ENCODE measurements at places on chromosomes 3 and 15.

DNA sequence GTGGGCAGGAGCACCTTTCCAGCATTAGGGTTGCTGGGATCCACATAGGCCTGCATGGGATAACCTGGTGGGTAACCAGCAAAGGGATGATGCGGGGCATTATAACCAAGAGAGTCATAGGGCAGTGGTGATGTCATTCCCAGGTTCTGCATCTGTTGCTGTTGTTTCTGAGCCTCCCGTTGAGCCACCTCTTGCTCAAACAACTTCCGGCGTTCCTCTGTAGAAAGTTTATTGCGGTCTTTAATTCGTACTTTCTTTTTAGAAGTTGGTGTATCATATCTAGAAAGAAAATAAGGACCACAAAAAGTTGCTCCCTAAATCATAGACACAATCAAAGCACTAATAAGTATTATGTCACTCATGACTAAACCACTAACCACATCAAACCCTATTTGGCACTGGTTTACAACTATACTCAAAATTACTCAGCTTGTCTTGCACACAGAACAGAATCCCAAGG, 77.8 kb downstream of the NBEAL2 start:
- no peak for DNase-seq

DNA sequence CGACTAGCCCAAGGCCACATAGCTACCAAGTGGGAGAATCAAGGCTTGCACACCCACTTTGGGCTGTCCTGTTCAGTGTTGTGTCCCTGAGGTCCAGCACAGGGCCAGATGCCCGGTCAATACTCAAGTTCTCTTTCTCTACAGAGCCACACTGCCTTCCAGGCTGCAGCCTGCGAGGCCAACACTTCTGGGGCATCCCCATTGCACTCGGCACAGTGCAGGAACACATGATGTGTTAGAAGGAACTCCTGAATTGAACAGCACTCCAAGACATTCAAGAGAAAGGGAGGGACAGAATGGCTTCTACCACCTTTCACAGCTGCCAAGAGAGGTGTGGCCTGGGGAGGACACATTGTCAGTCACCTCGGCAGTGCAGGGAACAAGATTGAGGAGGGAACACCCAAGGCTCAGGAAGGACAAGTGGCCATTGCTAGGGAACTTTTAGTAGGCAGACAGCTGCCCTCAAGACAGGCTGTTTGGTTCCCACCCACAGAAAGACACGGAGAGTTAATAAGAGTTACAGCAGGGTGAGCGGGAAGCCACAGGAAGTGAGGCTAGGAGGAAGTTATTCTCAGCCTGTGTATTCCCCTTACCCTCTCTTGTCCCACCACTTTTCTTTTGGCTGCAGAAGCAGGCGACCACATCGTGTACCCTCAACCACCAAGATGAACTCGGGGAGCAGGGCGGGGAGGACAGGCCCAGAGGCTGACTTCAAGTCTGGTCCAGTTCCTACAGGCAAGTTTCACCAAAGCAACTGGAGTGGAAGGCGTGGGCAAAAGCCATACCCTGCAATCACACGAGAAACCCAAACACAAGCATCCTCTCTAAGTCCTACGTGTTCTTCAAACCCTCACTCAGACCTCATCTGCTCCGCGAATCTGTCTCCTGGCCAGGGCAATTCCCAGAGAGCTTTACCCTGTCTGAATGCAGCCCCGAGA, 69.4 kb downstream of the SRGAP3 start:
- no peak for DNase-seq

GRCh38 chr3:159831466-159831865, 157.2 kb upstream of the IL12A start:
- no peak for DNase-seq

GRCh38 chr15:88664151-88664778, 25.4 kb downstream of the ISG20 start:
- DNase-seq: no peak

GRCh38 chr3:139108253-139108969, 63.7 kb upstream of the PRR23C start:
- no peak for DNase-seq

- DNase-seq: no peak
Observed at GRCh38 chr3:182252802-182253201, 540.5 kb upstream of the ATP11B start.

DNA sequence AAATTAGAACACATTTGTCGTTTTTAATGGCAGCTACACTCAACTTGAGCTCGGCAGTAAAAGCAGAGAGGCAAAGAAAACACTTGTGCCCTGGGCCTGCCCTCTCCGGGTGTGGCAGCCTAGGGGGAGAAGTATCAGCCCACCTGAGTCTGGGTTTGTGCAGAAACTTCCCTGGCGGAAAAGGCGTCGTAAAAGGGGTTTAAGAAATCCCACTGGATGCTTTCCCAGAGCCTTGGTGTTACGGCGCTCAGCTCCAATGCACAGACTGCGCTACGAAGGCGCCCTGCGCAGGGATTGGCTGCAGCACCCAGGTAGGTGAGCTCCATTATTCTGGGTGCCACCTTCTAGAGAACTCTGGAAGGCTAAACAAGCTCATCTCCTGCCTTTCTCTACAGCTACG, 461.5 kb upstream of the NR2F2 start:
- DNase-seq: no peak

DNA sequence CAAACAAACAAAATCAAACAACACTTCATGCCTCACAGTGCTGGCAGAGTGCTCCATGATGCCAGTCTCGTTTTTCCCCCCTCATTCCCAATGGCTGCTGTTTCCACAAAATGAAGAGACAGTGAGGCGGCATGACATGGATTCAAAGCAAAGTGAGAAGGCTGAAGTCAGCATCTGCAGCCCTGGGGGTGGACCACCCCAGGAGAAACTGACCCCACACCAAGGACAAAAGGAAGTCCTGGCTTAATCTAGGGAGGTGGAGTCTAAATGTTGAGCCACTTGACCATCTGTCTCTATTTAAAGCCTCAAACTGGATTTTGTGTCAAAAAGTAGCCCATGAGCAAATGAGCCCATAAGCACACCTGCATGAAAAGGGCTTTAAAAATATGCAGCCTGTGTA, 151.2 kb upstream of the RORA start:
- DNase-seq: no peak

- DNase-seq: no peak
Observed at GRCh38 chr3:42731476-42732195, 29.0 kb upstream of the HHATL start.

- DNase-seq: peak; percentile 55
Observed at GRCh38 chr3:187368251-187369088, at the start of gene RTP4. Gene RTP4, plus strand, starts transcription at chr3:187368385. Its CDS starts 57 bp downstream, at chr3:187368442.

GRCh38 chr3:51982838-51983577, at the start of gene ACY1:
Gene ACY1, plus strand, starts transcription at chr3:51983535. Its CDS starts 530 bp downstream, at chr3:51984065.
- peak; percentile 46 for DNase-seq

DNA sequence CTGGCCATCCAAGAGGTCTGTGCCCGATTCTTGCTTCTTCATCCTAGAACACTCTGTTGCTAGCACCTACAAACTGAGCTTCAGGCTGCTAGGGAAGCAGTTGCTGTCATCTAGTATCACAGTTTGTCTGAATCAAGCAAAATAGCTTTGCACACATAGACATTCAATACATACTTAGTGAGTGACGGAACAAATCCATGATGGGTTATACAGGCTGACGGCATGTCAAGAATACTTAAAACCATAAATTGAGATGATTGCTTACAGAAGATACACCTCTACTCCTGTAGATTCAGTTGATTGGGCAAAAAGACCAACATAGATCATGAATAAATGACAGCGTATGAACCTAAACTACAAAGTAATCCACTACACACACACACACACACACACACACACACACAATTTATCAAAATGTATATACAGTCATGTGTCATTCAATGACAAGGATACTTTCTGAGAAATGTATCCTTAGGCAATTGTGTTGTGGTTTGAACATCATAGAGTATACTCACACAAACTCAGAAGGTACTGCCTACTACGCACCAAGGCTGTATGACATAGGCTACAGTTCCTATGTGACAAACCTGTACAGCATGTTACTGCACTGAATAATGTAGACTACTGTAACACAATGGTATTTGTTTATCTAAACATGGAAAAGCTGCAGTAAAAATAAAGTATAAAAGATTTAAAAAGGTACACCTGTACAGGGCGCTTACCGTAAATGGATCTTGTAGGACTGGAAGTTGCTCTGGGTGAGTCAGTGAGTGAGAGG, 14.4 kb upstream of the HEG1 start:
- DNase-seq: no peak

DNA sequence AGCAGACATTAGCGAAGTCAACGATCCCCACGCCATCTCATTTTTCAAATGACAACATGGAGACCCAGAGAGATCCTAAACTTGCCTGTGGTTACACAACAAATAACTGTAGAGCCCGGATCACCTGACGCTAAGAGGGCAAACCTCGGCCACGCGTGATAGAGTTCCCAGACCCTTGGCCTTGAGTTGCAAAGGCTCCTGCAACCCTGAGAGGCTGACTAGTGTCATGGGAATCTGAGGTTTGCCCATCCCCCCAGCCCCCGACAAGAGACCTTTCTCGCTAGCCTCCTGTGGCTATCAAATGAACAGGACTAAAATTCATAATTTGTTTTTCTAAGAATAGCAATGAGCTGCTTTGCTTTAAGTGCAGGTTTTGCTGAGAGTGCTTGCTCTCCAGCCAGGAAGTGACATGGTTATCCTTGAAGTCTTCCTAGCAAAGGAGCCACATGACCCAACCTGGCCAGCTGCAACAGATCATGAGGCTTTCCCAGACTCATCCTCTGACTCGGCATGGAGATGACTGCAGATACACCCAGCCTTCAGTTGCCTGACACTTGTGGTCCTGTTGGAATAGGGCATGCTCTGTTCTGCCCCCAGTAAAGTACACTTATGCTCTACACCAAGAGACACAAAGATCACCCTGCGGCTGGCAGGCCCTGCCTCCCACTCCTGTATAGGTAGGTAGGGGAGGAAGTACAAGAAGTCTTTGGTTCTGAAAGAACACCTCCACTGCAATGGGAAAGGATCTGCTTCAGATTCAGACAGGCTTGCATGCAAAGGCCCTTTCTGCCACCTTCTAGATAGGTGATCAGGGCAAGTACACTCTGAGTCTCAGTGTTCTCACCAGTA, 36.0 kb downstream of the MCF2L2 start:
- peak; percentile 82 for DNase-seq

DNA sequence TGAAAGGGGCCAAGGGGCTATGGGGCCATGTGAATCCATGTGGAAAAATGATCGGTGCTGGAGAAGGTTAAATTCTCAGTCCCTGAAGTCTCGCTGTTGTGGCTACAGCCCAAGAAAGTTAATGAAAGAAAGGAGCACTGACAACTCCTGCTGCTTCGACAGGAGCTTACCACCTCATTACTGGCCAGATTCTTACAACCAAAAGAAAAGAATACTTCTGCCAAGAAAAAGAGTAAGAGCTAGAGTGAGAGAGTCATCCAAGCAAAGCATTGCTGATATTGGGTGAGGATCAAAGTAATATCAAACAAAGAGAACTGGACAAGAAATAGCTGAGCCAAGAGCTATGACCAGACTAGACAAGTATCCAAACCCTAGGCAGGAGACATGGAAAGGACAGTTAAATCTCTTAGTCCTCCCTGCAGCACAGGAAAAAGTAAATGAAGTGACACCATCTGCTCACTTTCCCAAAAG, 348.4 kb upstream of the PLSCR5 start:
- DNase-seq: no peak

GRCh38 chr3:141307351-141308059, 60.8 kb upstream of the ZBTB38 start:
- DNase-seq: no peak

GRCh38 chr3:172846103-172846561, 95.6 kb downstream of the ECT2 start:
- DNase-seq: no peak

DNA sequence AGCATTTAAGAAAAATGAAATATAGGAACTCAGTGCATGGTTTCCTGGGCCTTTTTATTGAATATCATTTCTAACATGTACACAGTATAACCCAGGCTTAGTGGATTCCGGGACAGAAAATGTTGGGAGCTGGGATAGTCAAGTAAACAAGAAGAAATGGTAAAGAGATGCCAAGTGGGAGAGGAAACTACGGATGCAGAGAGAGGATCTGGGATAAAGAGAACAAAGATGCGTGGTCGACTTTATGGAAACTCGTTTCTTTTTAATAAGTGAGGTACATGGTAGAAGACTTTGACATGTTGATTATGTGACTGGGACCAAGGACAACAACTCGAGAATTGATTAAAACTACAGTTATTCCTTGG, 1.2 kb upstream of the GPR176 start:
- DNase-seq: no peak

- no peak for DNase-seq
Observed at GRCh38 chr3:149702691-149703441, 45.0 kb upstream of the WWTR1 start.

DNA sequence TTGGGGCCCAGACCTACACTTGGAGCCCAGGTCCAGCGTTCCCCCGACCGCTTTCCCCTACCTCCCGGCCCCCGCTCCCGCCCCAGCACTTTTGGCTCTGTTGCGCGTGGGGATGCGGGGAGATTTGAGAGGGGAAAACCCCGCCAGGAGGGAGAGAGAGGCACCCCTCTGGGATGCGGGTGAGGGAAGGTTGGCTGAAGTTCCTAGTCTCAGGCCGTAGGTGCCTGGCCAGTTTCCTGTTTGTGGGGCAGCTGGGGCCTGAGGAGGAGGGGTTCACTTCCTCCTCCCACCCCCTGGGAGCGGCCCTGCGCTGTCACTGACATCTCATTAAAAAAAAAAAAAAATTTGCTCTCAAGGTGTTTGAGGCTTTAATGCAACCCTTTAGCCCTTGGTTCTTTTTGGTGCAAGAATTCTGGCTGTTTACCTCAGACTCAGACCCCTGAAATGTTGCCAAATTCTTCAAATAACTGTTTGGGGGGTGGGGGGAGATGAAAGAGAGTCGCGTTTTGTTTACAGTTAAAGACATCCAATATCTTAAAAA, 2.6 kb downstream of the FAM43A start:
- no peak for DNase-seq

DNA sequence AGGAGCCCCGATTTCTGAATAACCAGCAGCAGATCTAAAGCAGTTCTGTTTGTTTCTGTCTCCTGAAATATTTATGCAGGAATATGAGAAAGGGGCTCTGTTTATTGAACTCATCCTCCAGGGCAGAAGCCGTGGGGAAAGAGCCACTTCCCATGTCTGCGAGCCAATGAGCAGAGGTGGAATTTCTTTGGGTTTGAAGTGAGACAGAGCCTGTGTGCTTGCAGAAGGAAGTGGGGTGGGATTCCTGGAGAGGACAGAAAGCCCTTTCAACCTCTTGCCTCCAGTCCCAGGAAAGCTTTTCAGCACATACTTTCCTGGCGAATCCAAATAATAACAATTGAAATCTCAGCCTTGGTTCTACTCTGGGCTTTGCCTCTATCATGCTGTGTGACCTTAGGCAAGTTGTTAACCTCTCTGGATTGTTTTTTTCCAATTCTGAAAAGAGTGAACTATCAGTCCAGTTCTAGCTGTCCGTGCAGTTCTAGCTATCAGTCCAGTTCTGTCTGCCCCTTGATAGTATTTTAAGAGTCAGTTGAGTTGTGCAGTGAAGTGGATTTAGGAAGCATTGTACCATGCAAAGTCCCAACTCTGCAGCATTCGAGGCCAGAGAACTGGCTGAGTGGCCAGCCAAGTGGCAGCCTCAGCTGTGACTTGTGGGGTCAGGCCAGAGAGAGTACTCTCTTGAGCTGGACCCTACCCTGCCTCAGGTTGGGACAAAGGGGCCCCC, 15.9 kb downstream of the CORO2B start:
- no peak for DNase-seq

Measured in DMS79 (cell line).